ENCODE measurements at places on chromosomes 16 and 17. TPM values are rescaled to one million over a fixed set of nuclear protein-coding genes. Genes with fewer than 3 reads are reported as not detected.

KRT27 gene
- total RNA-seq, result not detected

SOCS7 gene
- total RNA-seq, result 12.4 TPM

IRF8 gene
- 0.19 TPM for total RNA-seq

SKAP1 gene
- not detected for total RNA-seq

CDT1 gene
- 3.9 TPM for total RNA-seq

NECAB2 gene
- not detected for total RNA-seq

KRTAP1-4 gene
- not detected for total RNA-seq

HS3ST2 gene
- total RNA-seq, result not detected

GRAPL gene
- not detected for total RNA-seq

OR1A2 gene
- total RNA-seq, result not detected

PDE6G gene
- total RNA-seq, result not detected

HOXB4 gene
- 0.96 TPM for total RNA-seq

PRAC1 gene
- total RNA-seq, result not detected

CTRB1 gene
- total RNA-seq, result not detected

RASD1 gene
- 1.7 TPM for total RNA-seq

IL4R gene
- total RNA-seq, result 39.1 TPM
